Calu3 (cell line): ENCODE measurements at places on chromosomes 2 and 18.
A peak's percentile ranks its signal among the peaks of the same experiment; 100 is the strongest.

- no peak for DNase-seq
These were observed 9.8 kb upstream of the GPC1 start for GRCh38 chr2:240425697-240426096.

DNA sequence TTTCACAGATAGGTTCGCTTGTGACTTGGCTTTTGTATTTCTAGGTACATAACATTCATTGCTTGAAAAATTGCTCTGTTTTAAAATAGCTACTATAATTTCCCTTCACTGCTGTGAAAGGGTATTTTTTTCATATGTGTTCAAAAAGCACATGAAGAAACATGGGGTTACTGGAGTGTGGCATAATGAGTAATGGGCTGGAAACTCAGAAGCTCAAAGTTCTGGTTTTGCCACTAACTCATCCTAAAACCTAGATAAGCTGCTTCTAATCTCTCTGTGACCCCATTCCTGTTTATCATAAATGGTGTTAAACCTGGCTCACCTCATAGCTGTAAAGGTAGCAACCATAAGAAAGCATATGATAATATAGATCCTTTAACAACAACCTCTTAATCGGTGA lies 319.3 kb downstream of the PTPRM start:
- no peak for DNase-seq

DNA sequence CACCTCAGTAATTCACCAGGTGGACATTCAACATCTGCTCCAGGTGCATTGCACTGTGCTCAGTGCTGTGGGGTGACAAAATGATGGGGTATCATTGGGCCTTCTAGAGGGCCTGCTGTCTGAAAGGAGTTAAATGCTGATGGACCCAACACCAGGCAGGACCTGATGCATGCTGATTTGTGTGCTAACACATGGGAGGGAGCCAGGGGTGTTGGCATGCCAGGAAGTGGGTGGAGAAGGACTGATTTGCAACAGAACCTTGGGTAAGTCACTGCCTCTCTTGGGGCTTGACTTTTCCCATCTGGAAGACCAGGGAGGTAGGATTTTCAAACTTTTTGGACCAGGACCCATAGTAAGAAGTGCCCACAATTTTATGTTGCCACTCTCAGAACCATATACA lies 57.9 kb upstream of the CXCR4 start:
- no peak for DNase-seq

GRCh38 chr2:111909079-111909478 lies 10.7 kb downstream of the MERTK start:
- DNase-seq: no peak

DNA sequence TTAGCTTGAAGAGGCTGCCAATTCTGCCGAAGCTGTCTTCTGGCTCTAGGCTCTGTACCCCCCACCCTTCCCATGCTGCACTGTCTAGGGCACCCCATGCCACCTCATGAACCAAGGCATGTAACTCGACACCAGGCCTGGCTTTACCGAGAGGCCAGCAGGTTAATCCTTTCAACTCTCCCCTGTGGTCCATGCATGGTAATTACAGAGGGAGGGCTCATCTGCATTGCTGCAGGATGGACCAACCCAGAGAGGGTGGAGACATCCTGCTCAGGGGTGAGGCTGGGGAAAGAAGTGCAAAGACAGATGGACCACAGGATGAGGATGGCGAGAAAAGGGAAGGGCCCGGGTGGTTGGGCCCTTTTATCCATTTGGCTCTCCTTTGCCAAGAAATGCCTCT lies 65.8 kb downstream of the KCTD1 start:
- peak; percentile 66 for DNase-seq

DNA sequence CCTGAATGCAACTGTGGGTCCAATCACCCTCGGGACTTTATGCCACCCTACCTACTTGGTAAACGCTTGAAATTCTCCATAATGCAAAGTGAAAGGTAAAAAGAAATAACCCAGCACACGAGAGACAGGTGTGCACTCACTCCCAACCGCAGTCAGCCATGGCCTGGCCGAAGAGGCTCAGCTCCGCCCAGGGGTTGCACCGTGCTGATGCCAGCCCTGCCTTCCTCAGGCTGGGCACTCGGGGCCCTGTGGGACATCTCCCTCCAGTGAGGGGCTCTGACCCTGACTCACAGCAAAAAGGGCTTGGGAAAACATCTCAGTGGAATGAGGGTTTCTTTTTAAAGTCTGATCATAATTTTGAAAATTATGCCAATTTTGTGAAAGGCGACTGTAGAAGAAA lies 13.3 kb downstream of the SLC66A2 start:
- DNase-seq: no peak

- DNase-seq: no peak
These were observed 432.3 kb downstream of the NBAS start for GRCh38 chr2:15128846-15129245.

- DNase-seq: no peak
These were observed 13.0 kb downstream of the RRM2 start for GRCh38 chr2:10135296-10136089.

DNA sequence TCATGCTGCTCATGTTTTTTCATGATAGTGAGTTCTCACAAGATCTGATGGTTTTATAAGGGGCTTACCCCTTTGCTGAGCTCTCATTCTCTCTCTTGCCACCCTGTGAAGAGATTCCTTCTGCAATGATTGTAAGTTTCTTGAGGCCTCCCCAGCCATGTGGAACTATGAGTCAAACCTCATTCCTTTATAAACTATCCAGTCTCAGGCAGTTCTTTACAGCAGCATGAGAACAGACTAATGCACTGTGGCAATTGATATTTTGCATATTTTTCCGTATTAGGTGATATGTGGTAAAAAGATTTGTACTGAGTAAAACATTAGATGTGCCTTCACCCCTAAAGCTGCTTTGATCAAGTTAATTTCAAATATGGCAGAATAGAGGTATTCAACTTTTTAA lies 48.8 kb downstream of the RAB27B start:
- no peak for DNase-seq

- no peak for DNase-seq
These were observed 65.4 kb upstream of the HDAC4 start for GRCh38 chr2:239466061-239466754.

- no peak for DNase-seq
These were observed 46.4 kb downstream of the LPIN2 start for GRCh38 chr18:2966560-2966959.

DNA sequence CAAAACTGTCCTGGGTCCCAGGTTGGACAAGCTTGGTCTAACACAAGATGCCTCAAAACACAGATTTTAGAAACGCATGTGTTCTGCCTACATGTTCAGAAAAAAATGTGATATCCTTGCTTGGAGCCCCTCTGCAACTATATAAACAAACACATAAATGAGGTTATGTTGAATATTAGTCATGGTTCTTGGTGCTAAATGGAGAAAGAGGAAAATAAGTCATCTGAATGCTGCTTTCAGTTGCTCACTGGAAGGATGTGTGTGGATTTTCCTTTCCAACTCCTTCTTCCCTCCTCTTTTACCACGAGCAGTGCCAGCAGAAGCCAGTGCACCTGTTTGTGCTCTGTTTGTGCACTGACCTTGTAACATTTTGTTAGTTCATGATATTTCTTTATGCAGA lies 85.3 kb downstream of the PIEZO2 start:
- DNase-seq: no peak

DNA sequence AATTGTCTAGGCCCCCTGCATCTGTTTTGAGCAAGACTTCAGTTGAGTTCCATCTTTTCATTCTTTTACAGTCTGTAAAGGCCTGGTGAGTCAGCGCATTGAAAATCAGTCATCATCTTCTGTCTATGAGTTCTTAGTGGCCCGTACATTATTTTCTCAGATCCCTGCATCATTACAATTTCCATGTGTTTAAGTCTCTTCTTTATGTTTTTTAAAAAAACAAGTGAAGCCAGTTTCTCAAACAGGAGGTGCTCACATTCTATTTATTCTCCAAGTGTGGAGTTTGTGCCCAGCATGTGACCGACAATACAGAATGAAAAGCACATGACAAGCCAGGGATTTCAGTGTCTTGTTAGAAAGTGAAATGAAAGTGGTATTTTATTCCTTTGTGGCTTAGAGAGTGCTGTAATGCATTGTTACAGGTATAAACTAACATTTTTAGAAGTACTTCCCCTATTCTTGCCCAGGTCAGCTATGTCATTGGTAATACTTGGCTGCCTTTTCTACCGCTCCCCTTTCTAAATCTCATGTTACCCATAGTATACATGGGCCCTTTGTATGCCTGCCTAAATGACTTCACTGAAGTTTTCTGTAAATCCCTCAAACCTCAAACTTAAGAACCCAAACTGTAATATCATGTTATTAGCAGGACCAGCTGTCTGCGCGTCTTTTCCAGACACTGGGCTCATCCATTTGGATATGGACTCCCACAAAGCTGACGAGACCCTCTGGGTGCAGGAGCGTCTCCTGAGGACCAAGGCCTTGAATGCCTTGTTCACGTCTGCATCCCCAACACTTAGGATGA lies 67.6 kb downstream of the FEZ2 start:
- DNase-seq: no peak

- no peak for DNase-seq
These were observed 248.8 kb upstream of the SLC39A10 start for GRCh38 chr2:195408196-195408595.

DNA sequence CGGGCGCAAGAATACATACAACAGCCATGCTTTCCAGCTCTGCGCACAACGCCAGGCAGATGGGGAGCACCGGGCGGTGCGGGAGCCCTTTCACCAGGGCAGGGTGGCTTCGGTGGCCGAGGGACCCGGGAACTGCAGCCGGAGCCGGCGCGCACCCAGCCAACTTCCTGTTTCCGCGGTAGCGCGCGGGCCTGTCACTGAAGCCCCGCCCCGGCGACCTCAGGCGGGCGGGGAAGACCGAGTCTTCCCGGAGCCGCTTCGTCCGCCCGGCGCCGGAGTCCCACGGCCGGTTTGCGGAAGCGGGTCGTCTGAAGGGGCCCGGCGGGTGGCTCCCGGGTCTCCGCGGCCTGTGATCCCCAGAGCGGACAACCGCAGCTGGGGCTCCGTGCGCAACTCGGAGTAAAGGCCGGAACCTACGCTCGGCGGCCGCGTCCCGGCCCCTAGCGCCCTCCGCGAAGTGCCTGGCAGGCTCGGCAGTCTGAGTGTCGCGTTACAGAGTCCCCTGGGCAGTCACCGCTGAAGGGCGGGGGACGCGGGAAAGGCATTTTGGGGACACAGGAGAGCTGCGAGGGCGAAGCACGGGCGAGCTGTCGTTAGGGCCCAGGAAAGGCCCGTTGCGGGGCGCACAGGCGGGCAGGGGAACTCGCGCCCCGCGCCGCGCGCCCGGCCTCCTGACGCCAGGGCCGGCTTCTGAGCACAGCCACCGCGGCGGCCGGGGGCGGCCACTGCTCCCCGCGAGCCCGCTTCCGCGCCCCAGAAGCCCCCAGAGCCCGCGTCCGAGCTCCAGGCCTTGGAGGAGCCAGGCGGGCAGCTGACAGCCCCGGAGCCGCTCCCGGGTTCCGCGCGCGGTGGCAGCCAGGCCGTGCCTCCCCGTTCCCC lies at the start of gene MPPE1:
Gene MPPE1 (minus strand): TSS at position 136 of the 879 bp plus-strand sequence. CDS start 11,053 bp downstream, outside the sequence.
- DNase-seq: peak; percentile 89

DNA sequence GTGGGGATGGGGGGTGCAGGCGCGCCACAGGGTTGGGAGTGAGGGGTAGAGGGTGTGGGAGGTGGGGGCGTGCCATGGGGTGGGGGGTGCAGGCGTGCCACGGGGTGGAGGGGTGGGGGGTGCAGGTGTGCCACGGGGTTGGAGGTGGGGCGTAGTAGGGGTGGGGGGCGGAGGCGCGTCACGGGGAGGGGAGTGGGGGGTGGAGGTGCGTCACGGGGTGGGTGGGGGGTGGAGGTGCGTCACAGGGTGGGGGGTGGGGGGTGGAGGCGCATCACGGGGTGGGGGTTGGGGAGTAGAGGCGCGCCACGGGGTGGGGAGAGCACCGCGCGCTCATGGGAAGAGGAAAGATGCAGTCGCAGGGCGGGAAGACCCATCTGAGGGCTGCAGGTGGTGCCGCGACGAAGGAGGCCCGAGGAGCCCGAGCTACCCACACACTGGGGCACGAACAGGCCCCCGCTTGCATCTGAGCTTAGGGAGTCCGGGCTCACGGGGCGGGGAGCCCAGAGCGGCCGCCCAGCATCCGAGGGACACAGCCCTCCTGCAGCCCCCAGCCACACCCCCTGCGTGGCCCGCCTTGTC lies 37.5 kb downstream of the SNED1 start:
- no peak for DNase-seq

GRCh38 chr18:6207116-6207515 lies 207.6 kb downstream of the L3MBTL4 start:
- no peak for DNase-seq

GRCh38 chr2:81445176-81445575 lies 1140.6 kb upstream of the LRRTM1 start:
- DNase-seq: no peak

DNA sequence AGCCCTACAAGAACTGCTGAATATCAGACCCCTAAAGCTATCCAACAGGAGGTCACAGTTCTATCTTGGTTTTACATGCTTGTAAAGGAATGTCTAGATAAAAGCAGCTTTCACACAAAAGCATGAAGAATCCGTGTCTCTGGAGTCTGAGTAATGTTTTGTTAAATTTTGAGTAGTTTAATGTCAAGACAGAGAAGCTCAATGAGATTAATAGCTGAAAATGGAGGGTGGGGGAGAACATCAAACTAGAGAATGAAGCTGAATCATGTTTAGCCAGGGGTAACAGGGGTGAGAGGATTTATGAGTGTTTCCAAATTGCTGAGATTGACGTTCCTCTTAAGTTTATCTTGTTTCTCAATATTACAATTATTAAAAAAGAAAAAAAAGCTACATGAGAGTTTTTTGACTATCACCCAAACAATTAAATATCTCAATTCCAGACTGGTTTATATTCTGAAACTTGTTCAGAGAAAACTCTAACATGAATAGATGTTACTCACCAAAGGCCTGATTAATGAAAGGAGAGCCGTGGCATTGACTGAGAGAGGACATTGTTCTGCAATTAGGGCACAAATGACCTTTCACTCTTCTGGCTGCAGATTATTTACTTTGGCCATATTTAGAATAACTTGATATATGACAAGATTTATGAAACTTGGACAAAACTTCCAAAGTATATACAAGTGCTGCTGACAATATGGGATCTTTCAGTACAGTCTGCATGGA lies 266.4 kb upstream of the ETAA1 start:
- DNase-seq: no peak

GRCh38 chr18:9516437-9517064 lies 41.2 kb downstream of the RALBP1 start:
- DNase-seq: no peak

GRCh38 chr18:50721006-50721405 lies 98.8 kb downstream of the MRO start:
- no peak for DNase-seq

GRCh38 chr18:66124394-66124793 lies 373.6 kb downstream of the CDH7 start:
- DNase-seq: peak; percentile 4

DNA sequence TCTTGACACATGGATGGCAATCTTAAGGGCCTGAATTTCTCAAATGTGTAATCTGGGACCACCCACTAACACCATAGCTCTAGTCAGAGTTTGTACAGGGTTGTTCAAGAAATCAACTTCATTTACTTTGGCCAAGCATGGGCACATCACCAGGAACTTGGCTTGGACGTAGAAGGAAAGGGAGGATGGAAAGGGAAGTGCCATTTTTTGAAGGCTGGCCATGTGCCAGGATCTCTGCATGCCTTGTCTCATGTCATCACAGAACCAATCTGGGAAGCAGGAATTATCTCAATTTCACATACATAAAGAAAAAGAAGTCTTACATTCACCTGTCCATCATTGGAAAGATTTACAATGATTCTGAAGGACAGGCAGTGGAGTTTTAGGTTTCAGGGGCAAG lies 128.1 kb downstream of the ANTXR1 start:
- no peak for DNase-seq

- DNase-seq: no peak
These were observed 5.7 kb upstream of the CAB39 start for GRCh38 chr2:230706966-230707365.
